Progenitor cell of endocrine pancreas (in vitro differentiated cells): ENCODE measurements at places on chromosomes 4 and X. TPM values are rescaled to one million over a fixed set of nuclear protein-coding genes. Genes with fewer than 3 reads are reported as not detected.

ASB12 gene
- total RNA-seq: 0.22 and 0.47 TPM in 2 replicates

LEF1 gene
- total RNA-seq: 2.1 and 3.2 TPM in 2 replicates

SMIM10L2A gene
- 9.0 and 9.5 TPM in 2 replicates for total RNA-seq

TMEM150C gene
- 7.3 and 8.6 TPM in 2 replicates for total RNA-seq

TMEM187 gene
- 10.2 and 11.7 TPM in 2 replicates for total RNA-seq

KANTR gene
- total RNA-seq: 16.0 and 18.0 TPM in 2 replicates

MAGEB17 gene
- 0.19 and 0.27 TPM in 2 replicates for total RNA-seq

SSX3 gene
- not detected in 2 replicates for total RNA-seq

GABRG1 gene
- total RNA-seq: not detected in 2 replicates

ASMTL gene
- 24.5 and 26.2 TPM in 2 replicates for total RNA-seq

PDE6B gene
- 10.4 TPM in 2 replicates for total RNA-seq

ATOH1 gene
- total RNA-seq: 0.36 TPM in 1 of 2 replicates, not detected in the other

DNA sequence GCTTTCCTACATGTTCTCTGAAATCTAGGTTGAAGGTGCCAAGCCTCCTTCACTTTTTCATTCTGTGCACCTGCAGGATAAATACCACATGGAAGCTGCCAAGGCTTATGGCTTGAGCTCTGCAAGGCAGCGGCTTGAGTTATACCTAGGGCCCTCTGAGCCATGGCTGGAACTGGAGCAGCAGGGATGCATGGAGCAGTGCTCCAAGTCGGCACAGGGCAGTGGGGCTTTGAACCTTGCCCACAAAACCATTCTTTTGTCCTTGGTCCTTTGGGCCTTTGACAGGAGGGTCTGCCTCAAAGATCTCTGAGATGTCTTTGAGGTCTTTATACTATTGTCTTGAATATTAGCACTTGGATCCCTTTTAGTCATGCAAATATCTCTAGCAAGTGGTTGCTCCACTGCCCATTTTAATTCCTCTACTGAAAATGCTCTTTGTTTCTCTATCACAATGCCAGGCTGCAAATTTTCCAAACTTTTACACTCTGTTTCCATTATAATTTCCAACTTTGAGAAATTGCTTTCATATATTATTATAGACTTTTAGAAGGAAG is 536.2 kb upstream of the KLHL4 start:
- no peak for DNase-seq

- DNase-seq: no peak
These were observed 10.9 kb upstream of the TBC1D14 start for GRCh38 chr4:6898763-6899162.

DNA sequence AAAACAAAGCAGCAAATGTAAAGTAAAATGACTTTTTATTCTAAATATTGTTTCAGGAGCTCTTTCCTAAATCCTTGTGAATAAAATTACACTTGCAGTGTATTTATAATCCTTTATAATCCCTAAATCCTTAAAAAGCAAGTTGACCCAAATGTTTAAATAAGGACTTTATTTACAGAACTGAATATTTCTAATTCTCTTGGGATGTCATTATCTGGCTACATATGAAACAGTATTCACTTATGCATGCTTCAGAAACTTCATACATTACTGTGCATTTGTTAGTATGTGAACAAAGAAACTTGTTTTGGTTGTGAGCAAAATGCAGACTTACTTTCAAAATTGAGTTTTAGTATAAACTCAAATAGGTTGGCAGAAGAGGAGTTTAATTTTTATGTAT is 49.2 kb downstream of the PTTG2 start:
- DNase-seq: no peak

DNA sequence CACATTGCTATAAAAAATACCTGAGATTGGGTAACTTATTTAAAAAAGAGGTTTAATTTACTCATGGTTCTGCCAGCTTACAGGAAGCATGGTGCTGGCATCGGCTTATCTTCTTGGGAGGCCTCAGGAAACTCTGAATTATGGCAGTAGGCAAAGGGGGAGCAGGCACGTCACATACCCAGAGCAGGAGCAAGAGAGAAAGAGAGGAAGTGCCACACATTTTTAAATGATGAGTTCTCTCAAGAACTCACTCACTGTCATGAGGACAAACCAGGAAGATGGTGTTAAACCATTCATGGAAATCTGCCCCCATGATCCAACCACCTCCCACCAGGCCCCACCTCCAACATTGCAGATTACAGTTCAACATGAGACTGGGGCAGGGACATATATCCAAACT is 10.0 kb upstream of the AFF1 start:
- DNase-seq: no peak

GRCh38 chrX:27307546-27307945 is 155.6 kb downstream of the PPP4R3C start:
- no peak for DNase-seq

DNA sequence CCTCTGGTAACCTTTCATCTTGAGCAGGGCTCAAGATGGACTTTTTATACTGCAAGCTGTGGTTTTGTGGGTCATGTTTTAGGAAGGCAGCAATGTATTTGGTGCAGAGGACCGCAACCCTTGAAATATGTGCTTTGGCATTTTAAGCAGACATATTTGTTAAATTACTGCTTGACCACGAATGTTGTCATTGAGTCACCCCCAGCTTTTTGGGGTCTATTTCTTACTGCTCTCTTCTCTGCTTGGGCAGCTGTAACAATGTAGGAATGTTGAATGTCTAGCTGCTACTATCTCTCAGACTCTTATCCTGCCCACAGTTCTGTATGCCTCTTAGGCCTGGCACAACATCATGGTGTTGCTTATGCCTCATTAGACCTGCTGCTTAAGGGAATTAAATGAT is 6.0 kb downstream of the RBPJ start:
- no peak for DNase-seq

GRCh38 chrX:72080150-72080549 is 51.6 kb downstream of the RTL5 start:
- DNase-seq: no peak

- no peak for DNase-seq
These were observed 1.4 kb downstream of the AREG start for GRCh38 chr4:74446193-74446868.

GRCh38 chr4:122666527-122667245 is 45.8 kb upstream of the IL21 start:
- no peak for DNase-seq

- DNase-seq: no peak
These were observed 61.4 kb downstream of the DDX53 start for GRCh38 chrX:23061116-23061515.

- no peak for DNase-seq
These were observed 442.8 kb upstream of the ZFP42 start for GRCh38 chr4:187552781-187553180.

- DNase-seq: no peak
These were observed 29.4 kb downstream of the SASH3 start for GRCh38 chrX:129808829-129809796.

GRCh38 chrX:107199491-107199890 is 6.7 kb downstream of the NUP62CL start:
- DNase-seq: no peak

GRCh38 chr4:81466841-81467671 is 4.7 kb downstream of the RASGEF1B start:
- DNase-seq: peak; percentile 44
